ENCODE measurements at places on chromosomes 2 and 18.

- no peak for DNase-seq
Measured at GRCh38 chr2:102021779-102022178, 30.0 kb downstream of the IL1R2 start.

DNA sequence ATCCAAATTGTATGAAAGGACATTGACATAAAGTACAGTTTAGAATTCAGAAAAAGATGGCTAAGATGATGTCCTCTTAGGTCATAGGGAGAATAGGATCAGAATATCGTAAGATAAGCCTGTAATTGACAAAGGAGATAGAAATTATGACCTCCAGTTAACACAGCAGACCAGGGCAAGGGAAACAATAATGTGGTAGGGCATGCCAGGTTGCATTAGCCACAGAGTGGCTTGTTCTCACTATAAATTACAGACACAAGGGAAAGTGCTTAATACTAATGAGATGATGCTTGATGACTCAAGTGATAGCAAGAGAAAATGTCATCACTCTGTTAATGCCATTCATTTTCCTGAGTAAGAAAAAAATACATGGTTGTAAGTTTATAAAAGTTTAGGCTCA lies 48.9 kb upstream of the LRP1B start:
- no peak for DNase-seq

DNA sequence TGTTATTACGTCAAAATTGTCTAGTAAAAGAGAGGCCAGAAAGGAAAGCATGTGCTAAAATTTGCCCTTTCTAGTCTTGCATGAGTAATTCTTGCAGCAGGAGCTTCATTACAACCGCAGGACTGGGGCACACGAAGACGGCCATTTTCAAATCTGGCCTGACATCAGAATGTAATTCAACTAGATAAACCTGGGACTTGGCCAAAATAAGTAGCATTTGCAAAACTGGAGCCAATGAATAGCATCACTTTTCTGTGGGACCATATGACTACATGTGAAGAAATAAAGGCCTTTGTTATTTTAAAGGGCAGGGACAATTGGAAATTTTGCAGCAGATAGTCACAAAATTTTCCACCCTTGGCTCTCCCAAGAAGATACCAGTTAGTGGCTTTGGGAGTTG lies 3.0 kb upstream of the FZD7 start:
- DNase-seq = no peak

- no peak for DNase-seq
Measured at GRCh38 chr18:61352611-61353010, 19.4 kb downstream of the CDH20 start.

GRCh38 chr2:168639441-168639898 lies 163.0 kb upstream of the NOSTRIN start:
- DNase-seq = no peak

- no peak for DNase-seq
Measured at GRCh38 chr2:134601264-134601663, 117.5 kb downstream of the TMEM163 start.

GRCh38 chr2:221486106-221486505 lies 86.0 kb downstream of the EPHA4 start:
- no peak for DNase-seq

GRCh38 chr2:129656081-129656598 lies 323.3 kb upstream of the RAB6C start:
- DNase-seq = no peak

DNA sequence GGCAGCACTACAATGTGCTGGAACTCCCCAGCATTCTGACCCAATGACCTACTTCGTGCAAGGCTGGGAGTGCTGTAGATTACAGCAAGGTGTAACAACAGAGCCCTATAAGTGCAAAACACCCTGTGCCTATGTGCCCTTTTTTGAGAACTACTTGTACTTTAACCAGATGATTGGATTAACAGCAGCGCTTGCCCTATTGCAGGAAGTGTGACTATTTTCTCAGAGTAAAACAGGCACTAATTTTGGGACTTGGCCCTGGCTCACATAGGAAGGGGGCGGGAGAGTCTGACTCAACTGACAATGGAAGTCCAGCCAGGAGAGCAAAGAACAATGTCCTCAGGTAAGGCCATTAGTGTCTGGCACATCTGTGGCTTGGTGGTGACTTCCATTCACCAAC lies 35.6 kb upstream of the RNF125 start:
- DNase-seq = no peak

DNA sequence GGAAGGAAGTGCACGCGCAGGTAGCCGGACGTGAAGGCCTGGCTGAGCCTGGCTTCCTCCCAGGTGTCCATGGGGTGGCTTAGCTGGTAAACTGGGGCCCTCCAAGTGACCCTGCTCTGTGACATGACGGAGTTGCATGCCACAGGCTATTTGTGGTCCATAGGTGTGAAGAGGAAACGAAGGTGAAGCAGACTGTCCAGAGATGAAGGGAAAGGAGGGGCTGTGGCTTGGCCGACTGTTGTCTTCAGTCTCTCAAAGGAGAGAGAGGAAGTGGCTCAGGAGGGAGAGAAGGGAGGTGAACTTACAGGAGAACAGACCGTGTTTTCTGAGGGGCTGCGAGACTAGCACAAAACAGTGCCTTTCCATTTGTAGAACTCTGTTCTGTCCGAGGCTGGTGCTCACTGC lies 19.3 kb downstream of the INPP5D start:
- DNase-seq = no peak

GRCh38 chr2:190791347-190791975 lies 89.2 kb upstream of the GLS start:
- peak; percentile 67 for DNase-seq

GRCh38 chr2:150538651-150539201 lies 51.3 kb upstream of the RND3 start:
- DNase-seq = no peak

DNA sequence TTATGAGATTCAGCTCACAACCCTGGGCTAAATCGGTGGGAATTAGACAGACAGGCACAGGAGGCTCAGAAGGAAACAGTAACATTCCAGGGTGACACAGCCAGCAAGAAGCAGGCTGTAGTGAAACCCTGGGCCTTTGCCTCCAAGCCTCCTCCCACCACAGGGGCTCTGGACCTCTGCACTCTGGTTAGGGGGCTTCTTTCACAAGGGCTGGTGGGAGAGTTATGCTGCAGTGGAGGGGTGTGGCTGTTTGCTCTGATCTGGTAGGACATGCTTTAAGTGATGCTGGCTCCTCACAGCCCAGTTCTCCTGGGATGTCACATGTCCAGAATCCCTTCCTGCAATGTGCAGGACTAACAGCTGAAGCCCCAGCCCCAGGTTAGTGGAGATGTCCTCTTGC lies 109.9 kb downstream of the TGFA start:
- no peak for DNase-seq

DNA sequence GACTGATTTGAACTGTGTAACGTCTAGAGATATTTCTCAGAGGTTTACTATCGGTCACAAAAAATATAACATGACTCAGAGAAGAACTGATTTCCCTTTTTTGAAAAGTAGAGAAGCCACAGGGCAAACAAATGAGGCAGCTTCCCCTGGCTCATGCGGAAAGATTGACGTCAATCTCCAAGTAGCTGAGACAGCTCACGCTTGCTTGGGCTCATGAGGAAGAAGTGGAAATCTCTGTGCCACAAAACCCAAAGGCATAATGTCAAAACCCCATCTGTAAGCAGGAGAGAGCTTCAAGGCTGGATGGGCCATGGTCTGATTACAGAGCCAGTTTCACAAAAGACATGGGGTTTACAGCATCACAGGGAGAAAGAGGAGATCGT lies 188.1 kb downstream of the ARL4C start:
- peak; percentile 79 for DNase-seq

GRCh38 chr2:9991221-9991620 lies 39.7 kb downstream of the GRHL1 start:
- DNase-seq = no peak

- DNase-seq = peak; percentile 61
Measured at GRCh38 chr2:239934571-239935171, 90.5 kb downstream of the NDUFA10 start.

- no peak for DNase-seq
Measured at GRCh38 chr2:96985181-96985945, 1.0 kb downstream of the FAM178B start.

DNA sequence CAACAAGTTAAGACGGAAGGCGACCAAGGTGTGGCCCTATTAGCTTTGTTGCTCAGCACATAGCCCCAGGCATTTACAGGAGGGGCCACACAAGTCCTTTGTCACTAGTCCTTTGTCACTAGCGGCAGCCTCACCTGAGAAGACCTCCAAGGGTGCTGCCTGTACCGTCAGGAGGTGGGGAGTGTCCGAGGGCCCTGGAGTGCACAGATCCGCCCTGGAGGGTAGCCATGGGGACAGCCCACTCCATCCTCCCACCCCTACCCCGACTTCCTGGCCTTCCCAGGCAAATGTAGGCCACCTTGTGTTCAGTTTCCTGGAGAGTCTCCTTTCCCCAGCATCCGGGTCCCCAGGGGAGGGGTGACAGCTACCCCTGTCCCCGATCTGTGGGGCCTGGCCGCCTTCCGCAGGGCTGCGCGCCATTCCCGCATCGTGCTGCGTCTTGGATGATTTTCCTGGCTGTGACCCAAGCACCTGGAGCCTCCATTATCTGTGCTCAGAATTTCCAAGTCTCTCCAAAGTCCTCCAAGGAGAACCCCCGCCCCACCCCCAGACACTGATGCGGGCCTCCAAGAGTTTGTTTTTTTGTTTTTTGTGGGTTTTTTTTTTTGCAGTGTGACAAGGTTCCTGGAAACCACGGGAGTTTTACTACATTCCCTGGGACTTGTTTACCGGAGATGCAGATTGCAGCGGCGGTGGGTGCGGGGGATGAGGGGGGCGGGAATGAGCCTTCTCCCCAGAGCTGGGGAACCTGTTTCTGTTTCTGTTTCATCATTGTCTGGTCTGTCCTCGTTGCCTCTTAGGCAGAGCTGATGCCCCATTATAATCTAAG lies 28.6 kb downstream of the TEX44 start:
- no peak for DNase-seq

DNA sequence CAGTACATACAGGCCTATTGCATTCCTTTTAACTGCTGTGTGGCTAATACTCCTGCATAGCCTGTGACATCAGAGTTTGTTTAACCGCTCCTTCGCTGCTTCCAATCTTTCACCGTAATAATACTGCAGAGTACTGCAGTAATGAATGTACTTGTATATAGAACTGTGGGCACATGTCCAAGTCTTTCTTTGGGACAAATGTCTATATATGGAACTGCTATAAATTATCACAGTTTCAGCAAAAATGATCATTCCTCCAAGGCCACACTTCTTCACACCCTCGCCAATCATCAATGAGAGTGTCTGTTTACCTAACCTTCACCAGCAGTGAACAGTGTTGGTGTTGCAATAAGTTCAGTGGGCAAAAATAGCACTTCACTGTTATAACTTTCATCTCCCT lies 230.4 kb downstream of the SP3 start:
- no peak for DNase-seq

DNA sequence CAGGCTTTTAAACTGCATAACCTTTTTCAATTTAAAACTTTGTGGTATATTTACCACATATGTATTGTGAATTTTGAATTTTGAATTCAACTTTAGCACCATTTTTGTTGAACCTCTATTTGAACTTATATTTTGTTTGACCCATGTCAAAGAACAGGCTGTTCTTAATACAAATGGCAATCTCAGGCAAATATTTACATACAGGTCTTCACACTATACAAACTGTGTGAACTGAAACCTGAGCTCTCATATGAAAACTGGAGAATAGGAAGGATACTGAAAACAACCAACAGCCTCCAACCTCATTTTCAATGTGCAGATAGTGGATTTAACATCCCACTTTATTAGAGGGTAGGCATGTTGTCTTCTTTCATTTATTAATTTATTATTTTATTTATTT lies 491.8 kb downstream of the KCNJ3 start:
- no peak for DNase-seq

GRCh38 chr2:223536546-223536945 lies 65.6 kb downstream of the SCG2 start:
- DNase-seq = no peak

- no peak for DNase-seq
Measured at GRCh38 chr18:9787712-9788111, 79.6 kb downstream of the RAB31 start.

DNA sequence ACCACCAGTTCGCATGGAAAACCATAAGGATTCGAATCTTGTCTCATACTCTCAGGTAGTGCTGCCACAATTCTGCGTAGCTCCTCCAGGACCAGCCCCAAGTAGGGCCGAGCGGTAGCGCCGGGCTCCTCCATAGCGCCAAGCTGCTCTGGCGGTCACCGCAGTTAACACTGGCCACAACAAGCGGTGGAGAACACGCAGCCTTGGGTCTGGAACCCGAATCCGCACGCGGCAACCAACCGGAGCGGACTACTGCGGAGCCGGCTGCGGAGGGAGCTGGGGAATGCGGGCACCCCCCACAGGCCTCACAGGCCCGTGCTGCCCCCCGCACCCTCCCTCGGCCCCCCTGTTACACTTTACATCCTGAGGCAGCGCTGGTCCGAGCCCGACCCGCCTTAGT lies 531.5 kb downstream of the STK39 start:
- no peak for DNase-seq

DNA sequence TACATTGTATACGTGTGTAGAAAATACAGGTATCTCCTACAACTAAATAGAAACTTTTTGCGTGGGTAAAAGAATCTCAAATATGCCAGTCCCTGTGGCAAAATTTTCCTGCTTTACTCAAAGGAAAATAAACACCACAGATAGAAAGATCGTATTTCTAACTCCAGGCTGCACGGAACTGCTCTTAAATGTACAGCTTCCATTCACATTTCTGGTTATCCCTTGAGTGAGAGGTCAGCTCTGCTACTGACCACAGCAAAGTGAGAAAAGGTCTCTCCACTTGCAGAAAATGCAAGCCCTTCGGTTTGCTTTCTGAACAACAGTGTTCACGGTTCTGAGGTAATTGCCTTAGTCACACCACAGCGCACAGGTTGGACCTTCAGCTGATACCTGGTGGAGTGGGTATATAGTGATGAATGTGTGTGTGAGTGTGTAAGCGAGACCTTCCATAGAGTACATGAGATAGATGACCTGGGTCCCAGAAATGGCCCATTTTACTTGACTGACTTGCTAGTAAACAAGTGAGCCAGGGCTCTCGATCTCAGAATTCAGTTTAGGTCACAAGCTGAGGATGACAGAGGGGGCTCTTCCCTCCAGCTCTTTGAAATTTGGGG lies 52.1 kb downstream of the ALPK2 start:
- no peak for DNase-seq

DNA sequence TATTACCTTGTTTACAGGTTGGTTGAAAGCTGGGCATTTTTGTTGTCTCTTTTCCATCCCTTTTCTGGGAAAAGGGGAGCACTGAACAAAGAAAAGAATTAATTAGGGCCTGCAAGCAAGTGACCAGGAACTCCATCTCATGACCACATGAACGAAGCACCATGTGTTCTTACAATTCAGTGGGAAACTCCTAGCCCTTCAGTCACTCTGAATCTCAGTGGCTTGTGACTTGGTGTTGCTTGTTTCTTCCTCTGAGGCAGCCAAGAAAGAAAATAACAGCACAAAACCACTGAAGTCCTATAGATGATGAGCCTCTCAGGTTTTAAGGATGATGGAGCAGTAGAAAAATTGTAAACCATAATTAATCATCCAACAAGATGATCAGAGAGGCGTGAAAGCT lies 129.1 kb upstream of the CAB39 start:
- no peak for DNase-seq

DNA sequence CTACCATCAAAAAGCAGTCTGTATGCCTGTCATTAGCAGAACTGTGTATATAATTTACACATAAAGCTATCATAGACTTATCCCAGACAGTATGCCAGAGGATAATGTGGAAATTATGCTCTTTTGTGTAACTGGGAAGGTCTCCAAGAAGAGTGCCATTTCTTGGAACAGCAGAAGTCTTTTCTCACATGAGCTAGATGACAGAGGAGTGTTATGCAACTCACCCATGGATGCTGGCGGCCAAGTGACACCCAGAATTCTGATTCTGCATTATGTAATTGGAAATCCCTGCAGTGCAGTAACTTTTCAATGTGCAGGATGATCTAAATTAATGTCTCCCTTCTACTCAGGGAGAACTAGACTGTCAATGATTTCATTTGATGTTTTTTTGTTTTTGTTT lies 160.0 kb downstream of the UBE2E3 start:
- DNase-seq = no peak
